ENCODE measurements at places on chromosomes 4 and X. TPM values are rescaled to one million over a fixed set of nuclear protein-coding genes. Genes with fewer than 3 reads are reported as not detected.

Gene SPATA4
- not detected for total RNA-seq

Gene GSTCD
- 22.7 TPM for total RNA-seq

GRCh38 chrX:142001934-142002333 is 98.2 kb downstream of the MAGEC1 start:
- DNase-seq, result no peak

- DNase-seq, result no peak
These were observed 188.4 kb downstream of the GASK1B start for GRCh38 chr4:157984285-157984911.

DNA sequence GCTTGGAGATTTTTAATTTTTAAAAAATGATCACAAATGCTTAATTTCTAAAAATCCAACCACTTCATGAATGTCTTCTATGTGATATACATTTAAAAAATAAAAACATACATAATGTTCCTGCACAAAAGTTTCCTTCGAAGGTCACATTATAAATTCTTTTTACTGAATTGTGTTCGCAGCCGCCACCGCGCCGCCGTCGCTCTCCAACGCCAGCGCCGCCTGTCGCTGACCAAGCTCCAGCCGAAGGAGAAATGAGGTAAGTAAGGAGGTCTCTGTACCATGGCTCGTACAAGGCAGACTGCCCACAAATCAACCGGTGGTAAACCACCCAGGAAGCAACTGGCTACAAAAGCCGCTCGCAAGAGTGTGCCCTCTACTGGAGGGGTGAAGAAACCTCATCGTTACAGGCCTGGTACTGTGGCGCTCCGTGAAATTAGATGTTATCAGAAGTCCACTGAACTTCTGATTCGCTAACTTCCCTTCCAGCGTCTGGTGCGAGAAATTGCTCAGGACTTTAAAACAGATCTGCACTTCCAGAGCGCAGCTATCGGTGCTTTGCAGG is 48.8 kb upstream of the NEUROG2 start:
- DNase-seq, result no peak

DNA sequence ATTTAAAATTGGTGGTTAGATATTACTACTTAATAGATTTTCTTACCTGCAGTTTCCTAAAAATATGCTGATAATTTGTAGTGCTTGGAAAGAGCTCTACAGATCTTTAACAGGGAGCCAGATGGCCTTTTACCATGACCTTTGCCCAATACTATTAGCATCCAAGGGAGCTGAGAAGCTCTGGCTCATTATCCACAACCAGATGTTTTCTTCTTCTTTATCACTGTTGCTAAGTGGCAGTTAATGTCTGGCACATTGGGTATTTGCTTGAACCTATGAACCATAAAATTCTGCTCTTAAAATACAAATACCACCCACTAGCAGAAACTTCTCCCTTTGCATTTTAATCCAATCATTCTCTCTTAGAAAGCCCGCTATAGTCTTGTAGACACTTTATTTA is 1480.3 kb downstream of the C4orf33 start:
- no peak for DNase-seq

Gene ATP5ME
- 138 TPM for total RNA-seq

DNA sequence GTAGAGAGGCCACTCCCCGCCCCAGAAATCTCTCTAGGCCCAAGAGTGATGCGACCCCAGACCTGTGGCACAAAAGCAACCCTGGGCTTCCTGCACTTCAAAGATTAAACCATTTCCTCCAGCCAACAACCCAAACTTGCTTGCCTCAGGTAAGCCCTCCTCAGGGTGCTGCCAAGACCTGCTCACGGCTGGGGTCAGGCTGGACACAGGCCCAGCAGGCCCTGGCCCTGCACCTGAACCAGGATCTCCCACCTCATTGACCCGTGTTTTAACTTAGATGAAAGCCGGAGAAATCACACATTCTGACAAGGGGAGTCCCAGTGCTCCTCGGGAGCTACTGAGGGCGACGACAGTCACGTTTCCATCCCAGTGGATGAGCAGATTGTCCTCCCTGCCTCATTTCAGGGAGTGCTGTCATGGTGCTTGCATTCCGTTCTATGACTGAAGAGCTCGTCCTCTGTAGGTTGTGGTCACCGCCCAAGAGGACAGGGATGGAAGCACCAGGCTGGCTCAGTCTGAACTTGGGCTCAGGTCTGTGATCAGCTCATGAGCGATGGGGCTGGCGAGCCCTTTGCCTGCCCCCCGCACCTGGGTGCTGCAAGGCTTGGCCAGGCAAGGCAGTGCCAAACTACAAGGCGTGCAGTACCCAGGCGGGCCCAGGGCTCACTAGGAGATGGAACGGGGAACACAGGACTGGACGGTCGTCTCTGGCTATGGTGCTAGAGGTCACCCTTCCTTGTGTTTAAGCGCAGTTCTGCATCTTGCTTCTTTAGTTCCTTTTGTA is 25.9 kb downstream of the WDR1 start:
- DNase-seq, result no peak

- no peak for DNase-seq
These were observed 19.4 kb downstream of the MTM1 start for GRCh38 chrX:150587585-150588503.

Gene KLHL4
- total RNA-seq, result 0.58 TPM

All from epithelial cell of proximal tubule (primary cell).